AG04449 (cell line): ENCODE measurements at places on chromosomes 13 and 19.

DNA sequence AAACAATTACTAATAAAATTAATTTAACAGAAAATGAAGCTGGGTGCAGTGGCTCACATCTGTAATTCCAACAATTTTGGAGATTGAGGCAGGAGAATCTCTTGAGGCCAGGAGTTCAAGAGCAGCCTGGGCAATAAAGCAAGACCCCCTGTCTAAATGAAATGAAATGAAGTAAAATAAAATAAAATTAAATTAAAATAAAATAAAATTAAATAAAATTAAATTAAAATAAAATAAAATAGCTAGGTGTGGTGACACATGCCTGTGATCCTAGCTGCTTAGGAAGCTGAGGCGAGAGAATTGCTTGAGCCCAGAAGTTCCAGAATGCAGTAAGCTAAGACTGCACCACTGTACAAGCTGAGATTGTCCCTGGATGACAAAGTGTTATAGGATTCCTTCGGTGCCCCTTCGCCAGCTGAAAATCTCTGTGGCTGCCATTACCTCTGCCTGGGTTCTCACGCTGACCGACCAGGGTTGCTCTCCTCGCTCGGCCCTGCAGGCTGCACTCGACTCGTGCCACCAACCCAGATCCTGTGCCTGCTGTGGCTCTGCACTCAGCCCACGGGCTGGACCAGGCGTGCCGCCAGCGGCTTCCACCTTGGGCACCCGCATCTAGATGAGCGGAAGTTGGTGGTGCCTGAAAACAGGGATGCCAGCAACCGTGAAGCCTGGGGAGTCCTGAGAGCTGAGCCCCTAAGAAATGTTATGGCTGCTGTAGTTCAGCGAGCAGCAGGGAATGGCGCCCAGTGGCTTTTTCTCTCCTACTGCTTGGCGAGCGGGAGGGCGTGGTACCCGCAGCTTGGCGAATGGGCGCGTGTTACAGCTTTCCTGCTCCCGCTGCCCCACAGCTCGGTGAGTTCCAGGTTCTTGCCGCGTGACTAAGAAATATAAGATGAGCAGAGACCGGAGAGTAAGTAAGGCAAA is 539.2 kb upstream of the PCDH9 start:
- DNase-seq, result no peak

GRCh38 chr19:13788991-13789390 is 6.3 kb upstream of the ZSWIM4 start:
- DNase-seq, result peak; percentile 84

DNA sequence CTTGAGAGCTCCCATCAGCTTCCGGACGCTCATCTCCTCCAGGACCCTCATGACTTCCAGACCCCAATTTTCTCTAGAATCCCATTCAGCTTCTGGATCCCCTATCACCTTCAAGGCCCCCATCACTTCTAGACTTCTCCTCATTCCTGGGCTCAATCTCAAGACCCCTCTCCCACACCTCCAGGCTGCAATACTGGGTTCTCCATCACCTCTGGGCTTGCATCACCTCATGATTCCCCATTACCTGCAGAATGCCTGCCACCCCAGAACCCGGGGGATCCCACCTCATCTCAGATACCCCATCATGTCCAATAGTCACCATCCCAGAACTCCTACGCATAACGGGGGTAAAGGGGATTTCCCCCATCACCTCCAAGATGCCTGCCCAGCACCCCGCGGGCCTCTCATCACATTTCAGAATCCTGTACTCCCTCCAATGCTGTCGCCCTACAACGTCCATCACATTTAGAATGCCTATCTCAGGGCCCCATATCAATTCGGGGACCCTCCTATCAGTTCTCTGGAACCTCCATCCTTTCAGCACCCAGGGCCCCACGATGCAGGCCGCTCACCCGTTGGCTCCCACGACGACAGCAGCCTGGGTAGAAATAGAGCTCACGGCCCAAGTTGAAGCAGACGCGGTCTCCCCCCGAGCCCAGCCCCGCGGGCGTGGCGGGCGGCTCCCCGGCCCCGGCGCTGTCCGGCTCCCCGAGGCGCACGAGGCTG is 738 bp downstream of the DMWD start:
- no peak for DNase-seq

DNA sequence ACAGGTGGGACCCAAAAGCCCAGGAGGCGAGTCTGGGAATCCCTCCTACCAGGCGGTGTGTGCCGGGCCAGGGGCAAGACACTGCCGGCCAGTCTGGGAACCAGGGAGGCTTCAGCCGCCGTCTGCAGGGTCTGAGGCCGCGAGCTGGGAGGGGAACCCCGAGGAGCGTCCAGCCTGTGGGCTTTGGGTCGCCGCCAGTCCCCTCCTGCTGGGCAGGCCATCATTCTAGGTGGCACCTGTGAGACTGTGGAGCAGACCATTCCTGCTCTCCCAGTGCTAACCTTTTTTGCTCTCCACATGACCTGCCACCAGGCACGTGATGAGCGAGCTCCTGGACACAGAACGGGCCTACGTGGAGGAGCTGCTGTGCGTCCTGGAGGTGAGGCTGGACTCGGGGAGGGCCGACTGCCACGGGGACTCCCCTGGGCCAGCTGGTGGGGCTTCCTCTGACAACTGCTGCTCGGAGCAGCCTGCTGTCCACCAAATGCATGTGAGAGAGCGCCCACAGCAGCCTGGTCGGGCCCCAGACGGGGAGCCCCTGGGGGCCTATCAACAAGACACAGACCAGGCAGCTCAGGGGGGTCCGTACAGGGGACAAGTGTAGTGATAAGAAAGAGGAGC is 24.6 kb upstream of the F7 start:
- no peak for DNase-seq

GRCh38 chr13:30881191-30881651 is 24.9 kb upstream of the MEDAG start:
- no peak for DNase-seq

GRCh38 chr19:5932609-5933262 is 18.7 kb downstream of the CAPS start:
- no peak for DNase-seq

GRCh38 chr13:107450931-107451330 is 764.4 kb downstream of the LIG4 start:
- DNase-seq, result no peak

- DNase-seq, result peak; percentile 52
Observed at GRCh38 chr13:35552172-35552844, 75.8 kb upstream of the MAB21L1 start.
